ENCODE measurements at places on chromosomes 3 and 15.

GRCh38 chr3:52777959-52778805, 783 bp downstream of the ITIH1 start:
- DNase-seq = no peak

- DNase-seq = no peak
Measured at GRCh38 chr3:131484496-131485111, 18.2 kb downstream of the MRPL3 start.

DNA sequence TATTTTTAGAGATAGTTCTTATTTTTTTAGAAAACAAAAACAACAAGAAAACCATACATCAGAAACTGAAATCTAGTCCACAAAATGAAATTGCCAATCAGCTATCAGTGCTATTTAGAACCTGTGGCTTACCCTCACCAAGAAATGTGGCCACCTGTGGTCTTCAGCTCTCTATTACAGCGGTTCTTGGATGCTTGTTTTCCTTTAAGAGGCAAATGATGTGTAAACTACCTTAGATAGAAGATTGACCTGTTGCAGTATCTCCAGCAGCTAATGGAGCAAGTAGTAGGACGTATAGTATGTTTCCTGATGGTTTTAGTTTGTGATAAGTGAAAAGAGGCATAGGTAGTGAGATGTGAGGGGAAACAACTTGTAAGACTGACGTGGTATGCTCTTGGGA, 21.2 kb downstream of the TFG start:
- DNase-seq = no peak

DNA sequence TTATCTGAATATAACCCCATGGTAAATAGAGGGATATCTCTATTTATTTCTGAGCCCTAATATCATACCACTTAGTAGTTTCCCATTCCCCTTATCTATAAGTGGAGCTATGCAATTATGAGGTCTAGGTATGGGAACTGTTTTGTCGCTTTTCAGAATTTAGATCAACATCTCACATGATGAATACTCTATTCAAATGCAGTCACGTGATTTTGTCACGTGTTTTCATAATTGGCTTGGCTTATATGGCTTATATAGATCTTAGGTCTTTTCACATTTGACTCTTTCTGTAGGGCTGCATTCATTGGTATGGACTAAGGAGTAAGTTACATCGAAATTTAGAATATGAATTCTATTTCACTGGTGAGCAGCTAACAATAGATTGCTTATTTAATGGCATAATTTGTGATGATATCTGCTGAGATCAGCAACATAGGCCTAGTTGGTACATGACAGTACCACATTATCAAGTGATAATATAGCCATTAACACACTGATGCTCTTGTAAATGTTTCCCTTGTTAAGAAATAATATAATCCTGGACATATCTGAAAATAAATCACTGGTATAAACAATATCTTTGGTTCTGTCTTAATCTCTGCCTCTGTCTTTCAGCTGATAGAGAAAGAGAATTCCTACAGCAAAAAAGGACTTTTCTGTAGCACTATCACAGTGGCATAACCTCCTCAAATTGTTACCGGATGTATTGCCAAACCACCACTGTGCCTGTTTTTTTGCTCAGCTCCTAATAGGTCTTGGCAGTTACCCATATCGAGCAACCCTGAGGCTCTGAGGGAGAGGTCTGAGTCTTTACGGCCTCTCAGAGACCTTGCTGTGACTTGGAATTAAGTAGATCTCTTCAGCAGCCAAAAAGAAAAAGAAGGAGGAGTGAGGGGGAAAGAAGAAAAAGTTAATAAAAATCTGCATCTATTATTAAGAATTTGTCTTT, 357.1 kb downstream of the ZPLD1 start:
- no peak for DNase-seq

DNA sequence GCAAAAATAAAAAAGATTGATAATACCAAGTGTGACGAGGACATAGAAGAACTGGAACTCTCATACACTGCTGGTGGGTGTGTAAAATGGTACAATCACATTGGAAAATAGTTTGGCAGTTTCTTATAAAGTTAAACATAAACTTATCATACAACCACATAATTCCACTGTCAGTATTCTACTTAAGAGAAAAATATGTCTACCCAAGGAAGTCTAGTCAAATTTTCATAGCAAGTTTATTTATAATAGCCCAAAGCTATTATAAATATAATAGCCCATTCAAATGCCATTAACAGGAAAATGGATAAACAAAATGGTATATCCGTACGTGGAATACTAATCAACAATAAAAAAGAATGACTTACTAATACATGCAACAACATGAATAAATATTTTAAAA, 40.6 kb upstream of the BCL2A1 start:
- no peak for DNase-seq

DNA sequence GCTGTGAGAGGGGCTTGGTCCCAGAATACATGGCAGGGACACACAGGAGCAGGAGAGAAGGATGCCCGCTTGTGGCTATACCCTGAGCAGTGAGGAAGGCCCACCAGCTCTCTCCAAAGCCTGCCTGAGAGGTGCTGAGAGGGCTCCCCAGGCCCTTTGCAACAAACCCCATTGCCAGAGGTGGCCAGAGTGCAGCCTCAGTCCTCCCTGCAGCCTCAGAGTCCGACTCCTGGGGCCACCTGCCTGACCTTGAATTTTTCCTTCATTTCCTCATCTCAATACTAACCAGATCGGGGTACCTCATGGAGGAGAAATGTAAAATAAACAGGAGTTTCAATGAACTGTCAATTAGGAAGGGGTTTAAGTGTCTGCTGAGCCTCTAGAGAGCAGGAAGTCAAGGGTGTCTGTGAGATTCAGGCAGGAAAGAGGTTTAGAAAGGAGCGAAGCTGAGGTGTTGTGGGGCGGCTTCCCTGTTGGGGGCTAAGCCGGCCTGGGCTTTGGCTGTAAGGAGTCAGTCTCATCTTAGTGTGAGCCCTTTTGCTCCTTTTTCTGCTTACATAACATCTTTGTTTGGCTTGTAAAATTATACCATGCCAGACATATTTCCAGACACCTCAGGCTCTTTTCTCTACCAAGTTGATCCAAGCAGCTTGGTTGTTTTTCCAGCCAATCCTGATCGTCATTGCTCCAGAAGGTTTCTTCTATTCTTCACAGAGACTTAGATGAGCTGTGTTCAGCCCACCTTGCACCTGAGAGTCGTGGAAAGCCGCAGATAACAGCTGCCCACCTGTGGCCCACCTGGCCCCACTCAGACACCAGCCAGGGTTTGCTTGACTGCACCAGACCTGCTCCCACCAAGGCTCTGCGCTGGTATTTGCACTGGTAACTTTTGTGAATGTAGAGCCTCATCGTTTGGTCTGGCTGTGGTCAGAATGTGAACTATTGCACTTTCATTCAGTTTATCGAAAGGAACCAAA, 36.7 kb downstream of the CMTM7 start:
- no peak for DNase-seq

DNA sequence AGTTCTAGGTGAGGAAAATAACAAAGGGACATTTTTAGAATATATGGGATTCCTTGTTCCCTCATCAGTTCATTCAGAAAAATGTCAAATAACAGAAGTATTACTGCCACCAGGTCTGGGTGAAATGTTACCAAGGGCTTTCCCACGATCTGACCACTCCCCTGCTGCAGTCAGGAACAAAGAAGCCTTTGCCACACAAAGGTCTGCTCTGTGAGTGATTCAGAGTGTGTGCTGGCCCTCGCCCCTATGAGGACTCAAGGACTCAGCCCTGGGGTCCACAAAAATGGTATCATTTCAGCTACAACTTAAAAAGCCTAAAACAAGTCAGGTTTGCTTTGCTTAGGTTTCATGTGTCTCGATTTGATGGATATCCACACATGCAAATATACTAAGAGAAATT, 5.0 kb downstream of the MKRN3 start:
- DNase-seq = no peak

GRCh38 chr15:65354835-65355172, 23.0 kb downstream of the IGDCC3 start:
- DNase-seq = no peak

GRCh38 chr15:83977992-83978391, 257.6 kb upstream of the GOLGA6L4 start:
- no peak for DNase-seq

DNA sequence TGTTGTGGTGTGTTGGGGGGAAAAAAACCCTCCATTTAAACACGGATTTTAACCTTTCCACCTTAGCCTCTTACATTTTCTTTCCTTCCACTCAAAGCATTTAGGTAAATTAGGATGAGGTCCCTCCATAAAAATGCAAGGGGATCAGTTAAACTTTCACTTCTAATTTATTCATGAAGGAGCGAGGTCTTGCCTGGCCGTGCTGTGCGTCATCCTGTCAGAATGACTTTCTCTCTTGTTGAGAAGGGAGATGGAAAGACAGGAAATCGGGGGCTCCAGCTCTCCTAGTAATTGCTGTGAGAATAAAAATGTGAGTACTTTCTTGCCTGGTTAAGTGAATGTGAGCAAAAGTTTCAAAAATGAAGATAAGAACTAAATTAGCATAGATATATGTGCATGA, 962.3 kb upstream of the NR2F2 start:
- no peak for DNase-seq

- DNase-seq = no peak
Measured at GRCh38 chr3:65880350-65880749, 158.4 kb downstream of the MAGI1 start.

- no peak for DNase-seq
Measured at GRCh38 chr15:83954506-83954905, 281.1 kb upstream of the GOLGA6L4 start.

GRCh38 chr15:40233727-40234577, 4.9 kb upstream of the PAK6 start:
- no peak for DNase-seq

GRCh38 chr3:155859859-155860258, 5.6 kb upstream of the SLC33A1 start:
- DNase-seq = peak; percentile 11

DNA sequence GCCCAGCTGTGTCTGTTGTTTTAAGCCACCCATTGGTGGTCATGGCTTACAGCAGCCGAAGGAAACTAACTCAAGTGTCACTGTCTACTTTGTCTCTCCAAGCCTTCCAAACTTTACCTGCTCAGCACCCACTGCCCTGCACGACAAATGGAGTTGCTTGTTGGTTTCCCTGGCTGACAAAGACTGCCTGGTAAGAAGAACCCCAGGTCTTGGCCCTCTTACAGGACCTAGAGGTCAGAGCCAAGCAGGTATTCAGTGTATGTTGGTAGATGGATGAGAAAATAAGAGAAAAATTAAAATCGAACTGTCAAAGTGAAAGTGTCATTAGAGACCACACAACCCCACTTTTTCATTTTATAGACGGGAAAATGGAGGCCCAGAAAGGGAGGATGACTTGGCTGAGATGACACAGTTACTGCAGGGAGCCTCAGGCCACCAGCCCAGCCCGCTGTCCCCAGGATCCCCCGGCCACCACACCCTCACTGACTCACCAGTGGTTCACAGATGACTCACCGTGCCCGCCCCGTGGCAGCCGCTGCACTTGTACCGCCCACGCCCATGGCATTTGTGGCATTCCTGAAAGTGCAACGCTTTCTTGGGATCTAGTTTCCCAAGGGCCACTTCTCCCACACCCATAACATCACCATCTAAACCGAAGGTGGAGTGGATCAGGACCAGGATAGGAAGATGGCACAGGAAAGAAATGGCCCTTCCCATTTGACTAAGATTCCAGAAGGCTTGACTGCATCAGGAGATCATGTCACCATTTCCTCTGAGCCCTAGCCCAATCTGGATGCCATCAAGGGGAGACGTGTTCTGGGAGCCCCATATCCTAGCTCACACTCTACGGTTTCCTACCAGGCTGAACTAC, 15.2 kb downstream of the SSUH2 start:
- DNase-seq = no peak

- no peak for DNase-seq
Measured at GRCh38 chr3:100169201-100169920, 55.1 kb upstream of the FILIP1L start.

DNA sequence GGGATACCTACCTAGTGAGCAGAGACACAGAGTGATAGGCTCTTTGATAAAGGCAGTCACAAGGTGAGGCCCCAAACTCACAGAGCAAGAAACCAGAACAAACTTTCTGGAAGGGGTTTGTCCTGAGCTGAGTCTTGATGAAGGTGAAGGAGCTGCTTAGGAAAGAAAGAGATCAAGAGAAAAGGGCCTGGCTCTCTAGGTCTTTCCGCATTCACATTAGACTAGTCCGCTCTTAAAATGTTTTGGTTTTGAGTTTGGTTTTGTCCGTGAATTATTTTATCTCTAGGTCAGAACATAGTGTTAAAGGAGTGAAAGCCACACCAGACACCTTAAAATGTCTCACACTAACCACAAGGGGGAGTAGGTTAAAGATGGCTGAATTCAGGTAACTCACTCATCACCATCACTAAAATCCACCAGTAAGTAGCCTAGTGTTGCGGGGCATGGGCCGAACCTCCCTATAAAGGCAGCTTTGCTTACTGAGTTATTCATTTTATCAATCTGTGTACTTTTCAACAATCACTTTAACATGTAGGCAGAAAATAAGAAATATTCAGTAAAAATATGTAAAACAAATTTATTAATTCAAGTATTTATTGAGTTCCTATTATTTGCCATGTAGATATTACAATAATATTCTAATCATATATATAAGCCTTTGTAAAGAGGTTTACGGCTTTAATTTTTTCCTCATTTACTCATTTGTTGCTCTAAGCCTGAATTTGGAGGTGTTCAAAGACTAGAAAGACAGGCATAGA, 121.5 kb upstream of the TSC22D2 start:
- DNase-seq = no peak

DNA sequence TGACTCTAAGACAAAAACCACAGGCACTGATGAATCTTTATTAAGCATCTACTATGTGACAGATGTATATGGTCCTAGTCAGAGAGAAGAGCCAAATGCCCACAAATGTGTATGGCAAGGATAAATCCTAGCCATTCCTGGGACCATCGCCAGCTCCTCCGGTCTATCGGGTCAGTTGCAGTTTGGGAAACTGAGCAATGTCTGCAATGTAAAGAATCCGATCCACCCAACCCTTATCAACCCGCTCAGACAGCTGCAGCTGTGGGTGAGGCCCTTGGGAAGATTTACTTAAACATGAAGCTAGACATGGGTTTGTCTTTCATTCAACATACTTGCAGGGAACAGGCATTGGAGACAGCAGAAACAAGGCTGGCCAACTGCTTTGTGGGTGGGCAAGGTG, 40.5 kb upstream of the CDV3 start:
- DNase-seq = no peak

DNA sequence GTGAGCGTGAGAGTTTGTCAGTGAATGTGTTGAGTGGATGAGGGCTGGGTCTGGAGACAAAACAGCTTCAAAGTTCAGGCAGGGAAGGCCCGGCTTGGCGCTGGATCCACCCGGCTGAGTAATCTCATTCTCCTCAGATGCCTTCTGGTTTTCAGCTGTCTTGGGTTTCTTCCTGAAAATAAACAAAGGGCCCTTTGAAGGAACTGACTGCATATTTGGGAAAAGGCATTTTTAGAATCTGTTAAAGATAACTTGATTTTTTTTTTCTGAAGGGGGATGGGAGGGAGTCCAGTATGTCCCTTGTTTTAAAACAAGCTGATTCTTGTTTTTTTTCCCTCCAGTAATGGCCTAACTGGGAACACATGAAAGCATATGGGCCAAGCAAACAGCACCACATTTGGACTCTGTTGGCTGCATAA, 86.4 kb downstream of the TIGIT start:
- DNase-seq = no peak

GRCh38 chr15:98412852-98413251, 235.5 kb upstream of the IGF1R start:
- no peak for DNase-seq

All from NCI-H1417 treated with DMSO at 0.1 percent for 48 hours (cell line).